ENCODE measurements at places on chromosomes 5 and 9. TPM values are rescaled to one million over a fixed set of nuclear protein-coding genes. Genes with fewer than 3 reads are reported as not detected.
A peak's percentile ranks its signal among the peaks of the same experiment; 100 is the strongest.

DNA sequence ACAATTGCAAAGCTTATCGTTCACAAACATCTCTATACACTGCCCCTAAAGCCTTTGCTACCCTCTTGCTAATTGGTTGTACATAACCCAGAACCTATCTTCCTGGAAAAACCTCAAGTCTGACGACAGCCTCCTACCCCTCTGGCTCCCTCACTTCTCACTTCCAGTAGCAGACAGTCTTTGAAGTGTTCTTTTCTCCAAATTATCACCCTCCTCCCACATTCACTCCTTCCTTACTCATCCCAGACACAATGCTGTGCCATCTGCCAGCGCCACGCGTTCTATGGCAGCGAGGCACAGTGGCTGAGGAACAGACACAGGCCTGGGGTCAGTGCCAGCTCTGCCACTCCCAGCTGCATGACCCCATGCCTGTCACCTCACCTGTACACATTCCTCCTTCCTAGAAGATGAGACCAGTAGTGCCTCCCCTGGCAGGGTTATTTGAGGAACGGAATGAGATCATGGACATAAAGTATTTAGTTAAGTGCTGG is 27.7 kb downstream of the CLTA start:
- no peak overlapping the region for H3K4me3 ChIP-seq
- no peaks in the 10 kb centered on the region for H3K36me3 ChIP-seq
- no peak for DNase-seq
- H3K27me3 ChIP-seq = no peaks in the 10 kb centered on the region
- no peaks in the 10 kb centered on the region for H3K4me1 ChIP-seq
- H3K27ac ChIP-seq = no peak overlapping the region

GRCh38 chr5:75536147-75536546 is 24.5 kb downstream of the POLK start:
- H3K4me3 ChIP-seq = no peak overlapping the region
- no peak overlapping the region for H3K27ac ChIP-seq
- H3K4me1 ChIP-seq = peaks cover 3% of the 10 kb centered on the region
- no peaks in the 10 kb centered on the region for H3K36me3 ChIP-seq
- H3K27me3 ChIP-seq = no peaks in the 10 kb centered on the region

GRCh38 chr9:61666849-61667371 is 477.1 kb downstream of the SPATA31A7 start:
- no peaks in the 10 kb centered on the region for H3K27me3 ChIP-seq
- no peaks in the 10 kb centered on the region for H3K4me1 ChIP-seq
- no peaks in the 10 kb centered on the region for H3K36me3 ChIP-seq
- H3K4me3 ChIP-seq = no peak overlapping the region
- DNase-seq = no peak

DNA sequence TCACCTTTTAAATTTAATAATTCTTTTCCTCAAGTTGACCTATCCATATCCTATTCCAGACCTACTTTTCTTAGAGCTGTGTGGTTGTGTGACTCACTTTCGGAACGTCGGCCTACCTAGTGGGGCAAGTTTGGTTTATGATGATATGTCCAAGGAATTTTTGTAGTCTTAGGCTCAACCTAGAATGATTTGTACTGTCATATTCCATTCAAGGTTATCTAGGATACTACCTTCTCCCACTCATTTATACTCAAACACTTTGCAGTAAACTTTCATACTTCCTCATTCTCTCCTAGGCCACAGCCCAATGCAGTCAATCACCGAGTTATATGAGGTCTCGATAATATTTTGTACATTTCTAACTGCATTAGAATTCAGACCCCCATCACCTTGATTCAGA is 61.9 kb downstream of the PIK3R1 start:
- peaks cover 96% of the 10 kb centered on the region for H3K4me1 ChIP-seq
- H3K4me3 ChIP-seq = no peak overlapping the region
- peaks cover 7% of the 10 kb centered on the region for H3K36me3 ChIP-seq
- H3K27me3 ChIP-seq = no peaks in the 10 kb centered on the region
- H3K27ac ChIP-seq = no peak overlapping the region

GRCh38 chr9:110626101-110626829 is 42.3 kb upstream of the MUSK start:
- H3K27ac ChIP-seq = peak overlapping the region; percentile 49
- H3K36me3 ChIP-seq = no peaks in the 10 kb centered on the region
- no peaks in the 10 kb centered on the region for H3K27me3 ChIP-seq
- H3K4me3 ChIP-seq = no peak overlapping the region
- no peaks in the 10 kb centered on the region for H3K4me1 ChIP-seq
- DNase-seq = no peak

IRX1 gene
- total RNA-seq = 3.1 TPM

FYB1 gene
- 8.4 TPM for total RNA-seq

ARID3C gene
- total RNA-seq = 2.0 TPM

CTXN3 gene
- not detected for total RNA-seq

UCK1 gene
- total RNA-seq = 39.0 TPM
